ENCODE measurements at places on chromosomes 5 and 9.

DNA sequence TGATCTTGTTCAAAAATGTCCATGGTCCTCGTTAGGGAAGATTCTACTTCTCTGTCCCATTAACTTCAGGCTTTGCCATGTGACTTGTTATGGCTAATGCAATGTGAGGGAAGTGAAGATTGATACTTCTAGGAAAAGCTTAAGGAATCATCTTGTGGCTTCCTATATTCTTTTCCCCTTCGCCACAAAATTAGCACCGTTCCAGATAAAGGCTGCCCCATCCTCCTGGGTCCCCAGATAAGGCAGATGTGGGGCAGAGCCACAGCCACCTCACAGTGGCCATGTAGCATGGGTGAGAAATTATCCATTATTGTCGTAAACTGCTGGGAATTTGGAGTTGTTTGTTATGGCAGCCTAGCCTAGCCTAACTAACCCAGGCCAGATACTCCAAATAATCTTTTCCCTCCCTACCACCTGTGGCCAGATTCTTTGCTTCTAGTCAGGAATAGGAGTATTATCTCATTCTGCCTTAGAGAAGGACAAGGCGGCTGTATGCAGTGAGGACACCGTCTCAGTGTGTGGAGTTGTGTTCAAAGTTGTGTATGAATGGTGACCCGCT is 31.9 kb upstream of the BOD1 start:
- no peak for DNase-seq

GRCh38 chr5:75054134-75054930 is 2.0 kb upstream of the GCNT4 start:
- no peak for DNase-seq

DNA sequence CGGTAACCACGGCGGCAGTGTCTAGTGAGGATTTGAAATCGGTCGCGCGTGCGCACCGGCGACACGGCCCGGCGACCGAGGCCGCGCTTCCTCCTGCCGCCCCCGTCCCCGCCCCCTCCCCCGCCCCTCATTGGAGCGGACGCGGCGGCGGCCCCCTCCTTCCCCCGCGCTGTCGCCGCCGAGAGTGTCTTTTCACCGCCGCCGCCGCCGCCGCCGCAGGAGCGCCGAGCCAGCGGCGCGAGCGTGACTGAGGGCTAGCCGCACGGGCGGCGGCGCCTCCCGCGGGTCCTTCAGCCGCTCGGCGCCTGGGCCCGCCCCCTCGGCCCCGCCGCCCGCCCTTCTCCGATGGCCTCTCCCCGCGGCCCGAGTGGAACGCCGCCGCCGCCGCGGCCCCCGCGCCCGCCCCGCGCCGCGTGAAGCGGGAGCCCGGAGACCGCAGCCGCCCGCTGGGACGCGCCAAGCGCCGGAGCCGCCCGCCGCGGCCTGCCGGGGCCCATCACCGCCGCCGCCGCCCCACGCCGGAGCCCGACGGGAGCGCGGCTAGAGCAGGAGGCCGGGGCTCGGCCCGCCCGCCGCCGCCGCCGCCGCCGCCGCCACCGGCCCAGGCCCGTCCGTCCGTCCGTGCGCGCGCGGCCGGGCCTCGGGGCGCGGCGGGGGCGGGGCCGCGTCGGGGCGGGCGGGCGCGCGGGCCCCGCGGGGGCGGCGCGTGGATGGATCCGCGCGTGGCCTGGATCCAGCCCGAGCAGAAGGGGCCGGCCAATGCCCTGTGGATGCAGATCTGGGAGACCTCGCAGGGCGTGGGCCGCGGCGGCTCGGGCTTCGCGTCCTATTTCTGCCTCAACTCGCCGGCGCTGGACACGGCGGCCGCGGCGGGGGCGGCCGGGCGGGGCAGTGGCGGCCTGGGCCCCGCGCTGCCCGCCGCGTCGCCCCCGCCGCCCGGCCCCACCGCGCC is at the start of gene TENT4A:
Gene TENT4A, plus strand, starts transcription at position 159 of the 952 bp plus-strand sequence. Its CDS starts 552 bp downstream, at position 711.
- no peak for DNase-seq

GRCh38 chr5:158852622-158853021 is 247.1 kb downstream of the EBF1 start:
- no peak for DNase-seq

- no peak for DNase-seq
These were observed 805.9 kb downstream of the TLE1 start for GRCh38 chr9:80883426-80883825.

GRCh38 chr5:56447232-56447631 is 214.1 kb upstream of the ANKRD55 start:
- peak; percentile 98 for DNase-seq

- DNase-seq: no peak
These were observed 24.6 kb upstream of the KIF2A start for GRCh38 chr5:62281411-62281810.

DNA sequence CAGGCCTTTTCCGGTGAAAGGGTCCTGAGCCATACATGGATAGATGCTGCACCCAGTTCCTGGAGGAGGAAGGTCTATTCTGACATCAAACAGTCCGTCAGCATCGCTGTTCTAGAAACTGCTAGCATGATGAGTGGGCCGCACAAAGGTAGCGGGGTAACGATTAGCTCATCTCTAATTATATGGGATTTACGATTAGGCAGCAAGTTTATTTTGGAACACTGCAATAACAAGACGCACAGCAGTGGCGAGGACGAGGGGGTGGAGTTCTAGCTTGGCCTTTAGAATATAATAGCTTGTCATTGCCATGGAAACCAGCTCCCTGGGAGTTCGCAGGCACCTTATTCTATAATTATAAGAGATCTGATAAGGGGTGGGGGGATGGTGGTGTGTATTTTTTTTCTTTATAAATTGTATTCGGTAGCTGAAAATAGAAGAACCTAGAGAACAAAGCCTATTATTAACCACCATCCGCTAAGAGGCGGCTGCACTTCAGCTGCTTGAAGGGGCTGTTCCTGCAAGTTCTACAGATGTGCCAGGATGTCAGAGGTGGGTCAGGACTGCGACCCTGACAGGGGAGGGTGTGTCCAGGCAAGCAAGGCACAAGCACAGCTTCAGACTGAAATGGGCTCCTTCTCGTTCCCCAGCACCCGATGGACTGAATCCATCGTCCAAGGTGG is 311.0 kb downstream of the AGTPBP1 start:
- DNase-seq: no peak

- no peak for DNase-seq
These were observed 466.2 kb downstream of the SPOCK1 start for GRCh38 chr5:137032929-137033328.

DNA sequence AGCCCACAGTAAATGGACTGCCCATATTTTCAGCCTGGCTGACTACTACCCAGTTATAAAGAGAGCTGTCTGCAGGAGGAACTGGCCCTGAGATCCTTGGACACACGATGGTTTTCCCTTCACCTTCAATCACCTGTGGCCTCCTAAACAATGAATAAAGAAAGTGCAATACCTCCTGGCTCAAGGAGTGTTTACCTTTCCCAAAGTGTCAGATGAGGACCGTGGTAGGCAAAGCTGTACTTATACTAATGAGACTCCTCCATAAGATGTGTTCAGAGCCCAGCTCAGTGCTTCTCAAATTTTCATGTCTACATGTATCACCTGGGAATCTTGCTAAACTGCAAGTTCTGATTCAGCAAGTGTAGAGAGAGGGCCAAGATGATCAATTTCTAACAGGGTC is 284.5 kb upstream of the VLDLR start:
- no peak for DNase-seq

DNA sequence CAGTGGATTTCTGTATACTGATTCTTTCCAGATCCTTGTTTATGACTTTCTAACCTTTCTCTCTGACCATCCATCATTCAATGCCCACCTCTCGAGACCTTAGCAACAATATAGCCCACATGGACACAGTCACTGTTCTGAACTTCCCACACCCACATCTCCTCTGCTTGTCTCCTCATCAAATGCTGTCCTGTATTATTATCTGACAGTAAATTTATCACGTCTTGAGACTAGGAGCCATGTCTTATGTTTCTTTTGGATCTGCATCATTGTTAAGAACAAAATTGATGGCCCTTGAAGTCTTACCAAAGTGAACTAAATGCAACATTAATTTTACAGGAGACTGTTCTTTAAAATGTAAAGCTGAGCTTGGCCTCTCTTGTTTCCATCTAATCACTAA is 495.4 kb upstream of the KLF4 start:
- DNase-seq: no peak

GRCh38 chr9:110571801-110572483 is 7.6 kb downstream of the SVEP1 start:
- DNase-seq: peak; percentile 24

- DNase-seq: peak; percentile 69
These were observed 10.4 kb downstream of the AMACR start for GRCh38 chr5:33997331-33997983.

- no peak for DNase-seq
These were observed 11.1 kb downstream of the GRIN1 start for GRCh38 chr9:137149942-137150616.

DNA sequence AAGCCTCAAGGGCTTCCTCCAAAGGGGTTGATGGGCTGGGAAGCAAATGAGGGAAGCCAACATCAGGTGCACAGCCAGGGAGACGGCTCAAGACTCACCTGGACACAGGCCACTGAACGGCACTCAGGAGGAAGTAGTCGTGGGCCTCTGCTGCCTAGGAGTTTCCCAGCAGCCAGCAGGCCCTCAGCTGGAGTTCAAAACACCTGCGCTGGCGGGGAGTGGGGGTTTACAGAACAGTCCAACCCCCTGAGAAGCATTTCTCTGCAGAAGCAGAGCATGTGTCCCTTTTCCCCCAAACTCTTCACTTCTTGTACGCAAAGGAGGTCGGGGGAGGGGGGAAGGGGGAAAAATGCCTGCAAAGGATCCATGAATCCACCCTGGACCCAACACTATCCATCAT is 2.3 kb downstream of the WHRN start:
- no peak for DNase-seq

DNA sequence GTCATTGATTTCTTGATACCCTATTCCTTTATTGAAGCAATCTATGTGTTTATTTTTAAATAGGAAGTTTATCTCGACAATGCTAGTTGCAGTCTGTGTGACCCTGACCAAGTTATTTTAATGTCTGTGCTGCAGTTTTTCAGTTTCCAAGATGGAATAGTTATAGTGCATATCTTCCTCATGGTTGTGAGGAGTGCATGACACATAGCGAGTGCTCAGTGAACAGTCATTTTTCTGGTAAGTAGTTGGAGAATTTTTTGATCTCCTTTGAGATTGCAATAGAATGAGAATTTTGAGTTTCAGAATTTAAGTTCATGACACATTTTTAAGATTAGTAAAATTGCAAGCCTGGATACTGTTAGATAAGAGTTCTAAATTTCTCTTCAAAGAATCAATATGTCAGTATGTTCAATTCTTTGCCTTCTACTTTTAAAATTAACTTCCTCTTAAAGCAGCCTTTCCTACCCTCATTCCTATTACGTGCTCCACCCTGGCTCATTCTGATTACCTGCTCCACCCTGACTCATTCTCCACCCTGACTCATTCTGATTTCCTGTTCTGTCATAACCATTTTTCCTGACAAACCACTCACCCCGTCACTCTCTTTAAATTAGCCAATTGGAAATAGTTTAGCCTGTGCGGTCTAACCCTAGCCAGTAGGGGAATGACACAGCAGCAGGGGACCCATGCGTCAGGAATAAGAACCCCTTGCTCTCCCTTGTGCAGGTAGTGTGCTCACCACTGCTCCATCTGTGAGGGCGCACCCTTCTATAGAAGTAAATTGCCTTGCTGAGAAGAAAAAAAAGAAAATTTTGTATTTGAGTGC is 30.7 kb downstream of the SPIN1 start:
- DNase-seq: peak; percentile 59

GRCh38 chr5:50727149-50727496 is 60.7 kb downstream of the PARP8 start:
- peak; percentile 48 for DNase-seq

GRCh38 chr5:87119588-87119987 is 148.1 kb upstream of the RASA1 start:
- DNase-seq: no peak
